ENCODE measurements at places on chromosomes 6 and 20.

DNA sequence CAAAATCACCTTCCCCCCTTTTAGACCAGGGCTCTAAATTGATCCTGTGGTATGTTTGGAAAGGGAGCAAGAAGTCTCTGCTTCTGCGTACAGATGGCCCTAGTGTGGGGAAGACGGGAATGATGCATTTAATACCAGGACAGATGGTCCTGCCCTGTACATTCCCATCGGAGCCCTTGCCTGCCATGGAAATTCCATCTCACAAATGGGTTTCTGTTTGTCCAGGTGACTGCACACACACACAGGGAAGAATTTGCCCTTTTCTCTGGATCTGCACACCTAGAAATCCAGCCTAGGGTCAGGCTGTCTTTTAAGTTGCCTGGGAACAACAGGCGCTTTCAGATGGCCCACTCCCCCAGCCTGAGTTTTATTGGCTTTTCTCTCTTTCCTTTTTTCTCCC, 1.3 kb downstream of the MAS1 start:
- no peak for DNase-seq

GRCh38 chr20:14193443-14193842, 144.0 kb downstream of the FLRT3 start:
- no peak for DNase-seq

- DNase-seq, result no peak
Measured at GRCh38 chr6:170080828-170081371, 210.0 kb downstream of the DLL1 start.

DNA sequence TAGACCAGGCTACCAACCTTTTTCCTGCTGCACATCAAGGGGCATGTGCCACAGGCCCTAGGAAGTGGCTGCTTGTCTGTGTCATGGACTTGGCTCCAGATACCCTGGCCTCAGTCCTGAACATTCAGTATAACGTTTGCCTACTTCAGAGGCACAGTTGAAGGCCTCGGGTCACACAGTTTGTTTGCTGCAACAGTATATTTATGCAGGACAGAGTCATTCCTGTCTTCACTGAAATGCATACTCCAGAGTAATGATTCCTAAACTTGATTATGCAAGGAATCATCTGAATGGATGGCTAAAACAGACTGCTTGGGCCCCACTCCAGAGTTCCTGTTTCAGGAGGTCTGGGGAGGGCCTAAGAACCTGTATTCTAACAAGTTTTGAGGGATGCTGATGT, 149.4 kb downstream of the KLHL32 start:
- no peak for DNase-seq

DNA sequence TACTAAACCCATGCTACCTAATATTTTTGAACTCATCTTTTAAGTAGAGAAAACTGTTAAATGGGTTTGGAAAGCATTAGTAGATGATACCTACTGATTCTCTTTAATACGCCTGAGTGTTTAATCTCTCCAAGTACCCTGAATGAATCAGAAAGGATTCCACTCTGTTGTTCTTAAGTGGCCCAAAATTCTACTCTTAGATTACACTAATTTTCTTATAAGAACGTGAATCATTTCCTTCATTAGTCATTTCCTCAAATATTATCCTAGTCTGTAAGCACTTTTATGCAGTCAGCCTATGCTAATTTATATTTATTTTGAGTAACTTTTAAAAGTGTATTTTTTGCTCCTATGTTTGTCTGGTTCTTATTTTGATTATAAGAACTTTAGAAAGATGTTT, 380.0 kb downstream of the BTBD9 start:
- no peak for DNase-seq

DNA sequence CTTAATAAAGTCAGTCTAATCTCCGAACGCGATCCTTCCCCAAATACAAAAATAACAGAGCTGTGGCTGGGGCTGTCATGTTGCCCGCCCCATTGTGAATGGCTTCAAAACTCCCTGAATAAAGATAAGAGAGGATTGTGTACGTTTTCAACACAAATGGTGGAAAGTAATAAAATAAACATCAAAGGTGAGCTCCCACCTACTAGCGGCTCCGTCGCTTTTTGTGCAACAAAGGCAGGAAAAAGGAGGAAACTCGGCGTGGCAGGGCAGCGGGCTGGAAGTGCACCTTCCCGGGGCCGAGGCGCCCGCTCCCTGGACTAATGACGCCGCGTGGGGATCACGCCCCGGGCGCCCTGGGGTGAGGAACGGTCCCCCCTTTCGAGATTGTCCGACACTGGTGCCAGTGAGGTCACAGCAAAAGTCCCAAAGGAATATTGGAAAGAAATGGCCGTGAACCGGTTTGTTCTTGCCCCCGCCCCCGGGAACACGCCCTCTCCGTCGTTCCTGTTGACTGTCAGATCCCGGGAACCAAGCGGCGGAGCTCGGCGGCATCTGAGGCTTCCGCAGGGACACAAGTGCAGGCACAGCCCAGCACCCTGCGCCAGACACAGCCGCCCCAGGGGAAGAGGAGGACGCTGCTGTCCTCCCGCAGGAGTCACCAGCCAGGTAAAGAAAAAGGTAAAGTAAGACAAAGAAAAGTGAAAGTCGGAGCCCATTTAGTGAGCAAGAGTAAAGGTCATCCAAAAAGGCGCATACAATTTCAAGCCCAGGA, 1.1 kb upstream of the FOXQ1 start:
- DNase-seq, result no peak

DNA sequence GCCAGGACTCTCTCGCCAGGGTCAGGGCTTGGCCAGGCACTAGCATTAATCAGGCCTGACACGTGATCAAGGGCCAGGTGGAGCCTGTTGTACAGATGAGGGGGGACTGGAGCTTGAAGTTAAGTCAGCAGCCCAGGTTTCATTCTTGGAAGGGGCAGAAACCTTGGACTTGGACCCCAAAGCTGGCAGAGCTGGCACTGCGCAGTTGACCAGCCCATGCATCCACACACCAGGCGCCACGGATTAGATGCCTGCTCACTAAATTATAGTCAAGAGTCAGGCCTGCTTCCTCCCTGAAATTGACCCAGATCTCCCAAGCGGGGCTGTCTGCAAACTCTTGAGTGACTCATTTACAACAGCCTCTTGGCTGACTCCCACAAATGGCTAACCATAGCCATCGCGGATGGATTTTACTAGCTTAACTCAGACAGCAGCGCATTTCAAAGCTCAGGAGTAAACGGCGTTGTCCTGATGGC, 4.1 kb upstream of the TAF4 start:
- no peak for DNase-seq

DNA sequence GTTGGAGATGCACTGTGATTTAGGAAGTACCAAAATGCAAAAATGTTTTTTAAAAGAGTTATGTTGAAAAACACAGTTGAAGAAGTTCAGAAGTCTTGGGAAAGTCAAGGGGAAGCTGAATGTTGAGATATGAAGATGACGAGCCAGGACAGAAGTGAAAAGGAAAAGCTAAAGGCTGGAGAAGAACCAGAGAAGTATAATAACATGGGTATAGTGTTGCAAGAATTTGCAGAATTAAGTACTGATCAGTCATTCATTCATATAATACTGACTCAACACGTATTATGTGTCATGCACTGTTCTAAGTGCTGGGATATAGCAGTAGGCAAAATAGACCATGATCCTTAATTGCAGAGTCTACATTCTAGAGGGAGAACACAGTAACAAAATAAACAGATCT, 432.8 kb downstream of the CDC5L start:
- DNase-seq, result no peak

DNA sequence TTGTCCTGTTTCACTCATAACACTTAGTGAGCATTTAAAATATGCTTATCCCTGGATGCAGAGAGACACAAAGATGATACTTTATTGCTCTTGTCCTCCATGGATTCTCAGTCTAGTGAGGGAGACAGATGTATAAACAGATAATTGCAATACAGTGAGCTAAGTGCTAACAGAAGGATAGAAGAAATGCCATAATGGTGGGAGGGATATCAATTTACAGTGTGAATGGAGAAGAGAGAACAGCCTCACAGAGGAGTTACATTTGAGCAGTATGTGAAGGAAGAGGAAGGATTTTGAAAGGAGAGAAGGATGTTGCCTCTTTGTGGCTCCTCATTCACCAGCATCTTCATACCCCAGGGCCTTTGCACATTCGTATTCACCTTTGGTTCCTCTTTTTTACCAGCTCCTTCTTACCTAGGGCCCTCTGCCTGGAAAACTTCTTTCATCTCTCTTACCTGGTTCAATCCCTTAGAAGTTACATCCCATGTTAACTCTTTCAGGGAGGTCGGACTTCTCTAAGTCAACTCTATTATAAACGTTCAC, 341.7 kb downstream of the PRL start:
- DNase-seq, result no peak

- DNase-seq, result no peak
Measured at GRCh38 chr20:53515749-53516148, 77.9 kb downstream of the ZNF217 start.

All from T-helper 9 cell (primary cell).